NCI-H69 (cell line): ENCODE measurements at places on chromosomes 3 and 15.

GRCh38 chr3:65786890-65787289 lies 251.8 kb downstream of the MAGI1 start:
- DNase-seq: no peak

- DNase-seq: no peak
Measured at GRCh38 chr15:100464888-100465287, 63.9 kb downstream of the CERS3 start.

DNA sequence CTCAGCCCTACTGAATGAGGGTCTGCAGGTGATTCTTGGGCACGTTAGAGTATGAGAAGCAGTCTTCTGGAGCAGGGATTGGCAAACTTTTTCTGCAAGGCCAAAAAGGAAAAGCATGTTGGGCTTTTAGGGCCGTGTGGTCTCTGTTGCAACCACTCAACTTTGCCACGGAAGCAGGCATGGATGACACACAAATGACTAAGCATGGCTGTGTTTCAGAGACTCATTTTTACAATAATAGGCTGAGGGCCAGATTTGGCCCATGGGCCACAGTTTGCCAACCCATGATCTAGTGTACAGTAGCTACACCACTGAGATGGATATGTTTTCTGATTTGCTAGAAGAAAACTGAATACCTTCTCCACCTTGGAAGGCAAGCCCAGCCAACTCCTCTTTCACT lies 66.1 kb upstream of the PRICKLE2 start:
- DNase-seq: no peak

- peak; percentile 77 for DNase-seq
Measured at GRCh38 chr3:50373146-50374051, 14.1 kb upstream of the TMEM115 start.

DNA sequence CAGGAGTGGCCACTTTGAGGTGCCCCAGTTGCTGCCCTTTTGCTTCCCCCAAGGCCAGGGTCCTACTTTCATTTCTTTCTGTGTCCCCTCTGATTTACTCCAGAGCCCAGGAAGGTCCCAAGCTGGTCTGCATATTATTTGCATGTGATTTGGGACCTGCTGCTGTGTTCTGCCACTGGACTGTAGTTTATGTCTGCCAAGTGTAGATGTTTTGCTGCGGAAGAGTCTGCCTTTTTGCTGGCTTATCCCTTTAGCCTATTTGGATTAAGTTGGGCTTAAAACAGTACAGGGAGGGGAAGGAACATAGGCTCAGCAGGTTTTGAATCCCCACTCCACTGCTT lies 21.4 kb downstream of the NOX5 start:
- no peak for DNase-seq

DNA sequence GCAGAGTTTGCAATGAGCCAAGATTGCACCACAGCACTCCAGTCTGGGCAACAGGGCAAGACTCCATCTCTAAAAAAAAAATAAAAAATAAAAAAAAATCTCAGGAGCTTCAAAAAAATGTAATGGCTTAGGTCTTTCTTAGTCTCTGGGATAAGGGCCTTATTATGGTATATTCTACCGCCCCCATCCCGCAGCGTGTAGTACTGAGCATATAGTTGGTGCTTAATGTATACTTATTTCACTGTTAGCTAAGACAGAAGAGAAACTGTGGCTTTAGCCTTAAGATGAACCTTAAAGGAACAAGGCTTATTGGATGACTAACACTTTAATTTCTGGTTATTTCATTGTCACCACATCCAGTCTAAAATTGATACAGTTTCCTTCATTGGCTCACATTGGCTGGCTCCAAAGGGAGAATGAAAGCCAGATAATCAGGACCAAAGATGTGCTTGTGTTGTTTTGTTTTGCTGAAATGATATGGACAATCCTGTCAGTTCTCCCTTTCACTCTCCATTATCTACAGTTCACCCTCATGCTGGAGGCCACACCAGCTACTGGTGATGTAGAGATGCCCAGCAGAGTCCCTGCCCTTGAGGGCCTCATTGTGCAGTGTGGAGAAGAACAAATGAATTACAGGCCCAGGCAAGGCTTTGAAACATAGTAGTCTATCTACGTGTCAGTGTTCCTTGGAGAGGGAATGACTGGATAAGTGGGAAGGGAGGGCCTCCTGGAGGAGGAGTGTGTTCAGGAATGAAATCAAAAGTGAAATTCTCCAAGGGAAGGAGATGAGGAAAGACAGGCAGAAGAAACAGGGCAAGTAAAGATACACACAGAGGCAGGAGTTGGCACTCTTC lies 17.4 kb upstream of the RAF1 start:
- DNase-seq: no peak

DNA sequence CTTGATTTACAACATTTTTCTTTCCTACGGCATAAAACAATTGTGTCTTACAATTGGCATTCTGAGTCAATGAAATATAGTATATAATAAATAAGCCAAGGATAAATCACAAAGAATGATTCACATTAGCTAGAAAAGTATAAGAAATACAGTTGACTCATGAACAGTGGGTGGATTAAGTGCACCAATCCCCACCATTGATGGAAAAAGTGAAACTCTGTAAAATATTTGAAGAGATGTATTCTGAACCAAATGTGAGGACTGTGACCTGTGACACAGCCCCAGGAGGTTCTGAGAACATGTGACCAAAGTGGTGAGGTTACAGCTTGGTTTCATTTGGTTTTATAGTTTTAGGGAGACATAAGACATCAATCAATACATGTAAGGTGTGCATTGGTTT lies 227.5 kb downstream of the ALCAM start:
- DNase-seq: no peak

- DNase-seq: no peak
Measured at GRCh38 chr3:197026481-197026866, 3.1 kb downstream of the MELTF start.

GRCh38 chr3:159879598-159879997 lies 109.0 kb upstream of the IL12A start:
- DNase-seq: peak; percentile 55

- DNase-seq: peak; percentile 18
Measured at GRCh38 chr3:49454898-49455681, 15.0 kb upstream of the DAG1 start.

GRCh38 chr3:178182337-178182779 lies 353.9 kb upstream of the KCNMB2 start:
- DNase-seq: peak; percentile 92

GRCh38 chr15:42750306-42750705 lies 13.4 kb upstream of the CDAN1 start:
- no peak for DNase-seq

- no peak for DNase-seq
Measured at GRCh38 chr15:79779746-79780145, 117.1 kb downstream of the MTHFS start.

- no peak for DNase-seq
Measured at GRCh38 chr3:143110371-143110770, 9.2 kb upstream of the CHST2 start.

GRCh38 chr3:445960-446359 lies 249.4 kb downstream of the CHL1 start:
- DNase-seq: no peak

- peak; percentile 99 for DNase-seq
Measured at GRCh38 chr15:56365075-56365711, at the start of gene TEX9. Gene TEX9, plus strand, starts transcription at chr15:56365426. Its CDS starts 25 bp downstream, at chr15:56365451.

DNA sequence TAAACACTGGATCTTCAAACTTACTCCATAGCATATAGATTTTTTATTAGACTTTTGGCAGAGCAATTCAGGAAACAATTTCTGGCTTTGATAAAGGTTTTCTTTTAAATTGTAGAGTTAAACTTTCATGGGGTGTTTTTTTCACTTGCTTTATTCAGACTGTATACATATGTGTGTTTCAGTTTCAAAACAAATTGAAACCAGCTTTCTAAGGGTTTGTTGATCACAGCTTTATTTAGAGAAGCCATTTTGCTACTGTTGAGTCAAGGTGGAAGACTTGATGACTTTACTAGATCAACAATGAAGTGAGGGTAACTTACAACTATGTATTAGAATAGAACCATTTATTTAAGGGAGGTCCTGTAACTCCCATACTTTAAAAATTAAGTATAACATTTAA lies 6.2 kb downstream of the UBE2E1 start:
- no peak for DNase-seq

GRCh38 chr15:66291816-66292570 lies 1.4 kb upstream of the DIS3L start:
- DNase-seq: peak; percentile 38

DNA sequence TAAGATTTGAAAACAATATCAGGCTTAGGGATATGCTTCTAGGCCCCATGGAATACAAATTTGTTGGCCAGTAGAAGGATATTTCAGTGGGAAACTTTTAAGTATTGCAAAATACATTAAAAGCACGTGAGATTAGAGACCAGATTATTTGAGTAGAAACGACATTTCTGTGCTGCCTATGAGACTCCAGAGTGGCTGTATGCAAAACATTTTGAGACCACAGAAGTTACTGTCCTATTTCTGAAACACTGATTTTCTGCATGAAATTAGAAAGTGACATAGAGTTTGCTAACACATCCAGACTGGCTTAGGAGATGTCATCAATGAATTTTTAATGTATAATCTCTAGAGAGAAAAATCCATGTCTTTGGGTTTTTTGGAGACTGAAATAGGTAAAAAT lies 99.8 kb downstream of the KCNH8 start:
- DNase-seq: no peak

DNA sequence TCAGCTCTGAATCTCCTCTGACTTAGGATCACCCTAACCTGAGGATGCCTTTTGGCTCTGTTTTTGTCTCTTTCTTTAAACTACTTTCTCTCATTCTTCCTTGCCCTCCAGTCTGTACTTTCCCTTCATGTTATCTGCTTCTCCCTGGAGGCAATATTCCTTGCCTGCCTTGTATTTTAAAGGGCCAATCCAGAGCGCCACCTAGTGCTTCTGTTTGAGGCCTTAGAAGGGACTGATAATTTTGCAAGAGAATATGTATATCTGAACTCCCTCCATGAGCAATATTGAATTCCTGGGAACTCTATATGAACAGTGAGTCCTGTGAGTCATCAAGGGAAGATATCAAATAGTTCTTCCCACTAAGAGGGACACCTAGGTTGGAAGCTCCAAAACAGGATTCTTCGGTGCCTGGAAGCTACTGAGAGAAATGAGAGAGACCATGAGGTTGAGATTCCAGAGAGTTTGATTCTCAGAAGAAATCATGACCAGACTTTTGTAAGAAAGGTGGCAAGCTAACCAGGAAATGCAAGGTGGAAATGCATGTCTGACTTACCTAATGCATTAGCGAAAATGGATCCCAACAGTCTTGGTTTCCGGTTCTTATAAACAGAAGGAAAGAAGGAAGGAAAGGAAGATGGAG lies 203.8 kb upstream of the CD96 start:
- DNase-seq: peak; percentile 65
